ENCODE measurements at places on chromosomes 6 and 20.

DNA sequence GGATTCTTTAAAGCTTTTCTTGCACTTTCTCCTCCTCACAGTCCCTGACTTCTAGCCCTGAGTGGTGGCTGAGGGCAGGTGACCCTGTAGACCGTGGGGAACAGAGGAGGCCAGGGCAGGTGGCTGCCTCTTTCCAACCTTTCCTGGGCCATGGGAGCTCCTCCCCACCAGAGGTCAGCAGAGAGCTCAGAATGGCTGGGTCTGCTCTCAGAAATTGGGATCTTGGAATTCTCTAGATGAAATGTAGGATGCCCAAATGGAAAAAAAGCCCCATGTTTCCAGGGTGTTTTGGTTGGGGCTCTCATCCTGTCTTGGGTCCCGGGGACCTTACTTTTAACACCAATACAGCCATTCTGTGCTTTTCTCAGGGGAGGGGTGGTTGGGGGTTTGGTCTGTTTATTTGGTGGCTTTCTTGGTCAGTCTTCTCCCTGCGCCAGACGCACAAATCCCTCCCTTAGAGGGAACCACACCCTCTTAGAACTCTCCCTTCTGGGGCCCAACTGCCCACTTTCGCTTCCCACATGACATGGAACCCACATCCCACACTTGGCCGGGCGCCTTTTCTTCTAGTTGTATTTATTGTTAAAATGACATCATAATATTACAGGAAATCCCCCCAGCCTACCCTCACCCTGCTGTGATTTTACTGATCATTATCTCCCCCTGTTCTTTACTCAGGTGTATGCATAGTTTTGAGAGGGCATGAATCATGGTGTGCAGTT is 17.9 kb downstream of the GNAS start:
- peak; percentile 83 for DNase-seq

DNA sequence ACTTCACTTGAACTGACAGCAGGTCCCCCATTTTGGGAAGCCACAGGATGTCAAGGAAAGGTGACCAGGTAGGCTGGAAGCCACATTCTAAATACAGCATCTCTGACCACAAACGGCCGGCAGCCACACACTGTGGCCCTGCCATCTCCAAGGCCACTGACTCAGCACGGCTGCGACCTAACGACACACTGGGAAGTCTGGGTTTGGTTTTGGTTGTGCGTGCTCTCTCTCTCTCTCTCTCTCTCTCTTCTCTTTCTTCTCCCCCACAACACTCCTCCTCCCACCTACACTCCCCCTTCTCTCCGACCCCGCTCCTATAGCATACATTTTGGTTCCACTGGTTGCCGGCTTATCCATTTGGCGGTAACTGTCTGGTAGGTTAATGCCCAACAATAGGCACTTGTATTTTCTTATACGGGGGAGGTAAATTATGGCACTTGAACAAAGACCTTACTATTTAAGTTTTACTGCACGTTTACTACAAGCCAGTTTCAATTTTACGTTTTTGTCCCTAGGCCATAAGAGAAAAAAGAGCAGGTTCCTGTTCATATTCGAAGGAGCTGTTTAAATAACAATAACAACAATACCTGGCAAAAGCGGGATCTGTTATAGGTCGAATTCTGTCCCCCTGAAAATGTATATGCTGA is 103.6 kb downstream of the GMDS start:
- no peak for DNase-seq

DNA sequence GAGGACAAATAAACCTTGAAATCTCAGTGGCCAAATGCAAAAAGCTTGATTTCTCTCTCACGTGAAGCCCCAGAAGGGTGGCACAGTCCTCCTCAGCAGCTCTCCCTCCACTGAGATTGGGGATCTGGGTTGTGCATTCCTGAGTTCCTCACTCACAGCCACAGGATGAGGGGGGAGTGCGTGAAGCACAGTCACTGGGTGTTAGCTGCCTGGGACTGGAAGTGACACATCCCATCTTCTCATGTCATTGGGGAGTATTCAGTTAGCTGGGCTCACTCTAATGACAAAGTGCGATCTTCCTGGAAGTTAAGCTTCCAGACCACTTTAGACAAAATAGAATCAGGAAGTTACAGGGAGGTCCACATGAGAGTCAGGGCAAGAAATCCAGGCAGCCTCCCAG is 192.2 kb upstream of the LRFN2 start:
- DNase-seq: no peak

GRCh38 chr6:123420512-123420911 is 216.2 kb downstream of the TRDN start:
- DNase-seq: no peak

DNA sequence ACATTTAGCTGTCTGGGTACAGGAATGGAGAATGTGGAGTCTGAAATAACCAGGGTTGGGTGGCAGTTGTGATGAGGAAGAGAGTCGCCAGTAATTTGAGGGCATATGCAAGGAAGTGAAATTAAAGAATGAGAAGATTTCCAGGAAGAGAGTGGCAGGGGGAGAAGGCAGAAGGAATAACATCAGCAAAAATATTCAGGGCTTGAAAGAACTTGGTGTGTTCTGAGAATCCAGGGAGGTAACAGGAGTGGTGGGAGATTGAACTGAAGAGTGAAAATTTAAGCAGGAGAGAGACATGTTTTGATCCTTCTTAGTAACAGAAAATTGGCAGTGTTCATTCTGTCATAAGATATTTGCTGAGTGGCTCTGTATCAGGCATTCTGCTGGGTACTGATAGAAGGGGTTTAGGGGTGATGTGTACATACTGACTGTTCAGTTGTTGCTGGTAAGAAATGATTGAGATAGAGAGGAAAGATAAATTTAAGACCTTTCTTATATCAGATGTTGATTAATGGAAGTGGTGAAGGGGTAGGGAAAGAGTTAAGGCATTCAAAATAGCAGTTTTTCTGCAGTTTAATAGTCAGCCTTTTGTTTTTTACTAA is 54.7 kb downstream of the PHF20 start:
- no peak for DNase-seq

DNA sequence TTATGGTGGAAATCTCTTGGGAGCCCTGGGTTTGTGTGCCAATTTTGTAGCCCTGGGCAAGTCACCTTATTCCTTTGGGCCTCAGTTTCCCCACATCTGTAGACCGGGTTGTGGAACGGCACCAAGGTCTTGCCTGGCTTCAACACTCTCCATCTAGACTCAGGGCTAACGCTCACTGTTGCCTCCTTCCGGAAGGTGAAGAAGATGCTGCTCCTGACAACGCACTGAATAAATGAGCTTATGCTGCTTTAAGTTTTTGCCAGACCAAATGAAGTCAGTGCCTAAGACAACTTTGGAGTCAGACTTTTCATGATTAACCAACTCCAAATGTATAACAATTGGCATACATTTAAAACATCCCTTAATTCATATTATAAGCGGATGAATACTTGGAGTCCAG is 53.1 kb downstream of the PSMG4 start:
- DNase-seq: no peak

- DNase-seq: no peak
Measured at GRCh38 chr6:134117409-134117808, 65.0 kb upstream of the SLC2A12 start.

DNA sequence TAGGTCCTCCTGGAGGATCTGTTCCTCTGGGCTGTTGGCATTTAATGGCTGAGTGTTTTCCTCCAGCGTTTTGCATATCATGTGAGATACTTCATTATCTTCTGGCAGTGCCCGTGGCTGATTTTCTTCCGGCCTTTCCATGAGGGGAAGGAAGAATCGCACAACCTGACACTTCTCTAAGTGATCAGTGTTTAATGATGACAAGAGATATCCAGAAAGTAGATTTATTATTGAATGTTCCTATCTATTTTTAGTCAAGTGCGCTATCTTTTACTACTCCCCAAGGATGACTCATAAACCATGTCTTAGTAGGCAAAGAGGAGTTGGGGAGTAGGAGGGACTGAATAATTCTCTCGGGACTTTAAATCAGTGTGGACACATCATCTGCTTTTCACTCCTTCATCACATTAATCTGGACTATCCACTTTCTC is 149.7 kb downstream of the PLCB4 start:
- no peak for DNase-seq

- no peak for DNase-seq
Measured at GRCh38 chr20:15700147-15700765, 873.0 kb downstream of the KIF16B start.
